ENCODE measurements at places on chromosomes 16 and 17.

GRCh38 chr17:72118335-72119076, 2.3 kb upstream of the SOX9 start:
- peak; percentile 42 for DNase-seq

GRCh38 chr17:29867643-29868181, 62.3 kb downstream of the SSH2 start:
- DNase-seq: no peak

DNA sequence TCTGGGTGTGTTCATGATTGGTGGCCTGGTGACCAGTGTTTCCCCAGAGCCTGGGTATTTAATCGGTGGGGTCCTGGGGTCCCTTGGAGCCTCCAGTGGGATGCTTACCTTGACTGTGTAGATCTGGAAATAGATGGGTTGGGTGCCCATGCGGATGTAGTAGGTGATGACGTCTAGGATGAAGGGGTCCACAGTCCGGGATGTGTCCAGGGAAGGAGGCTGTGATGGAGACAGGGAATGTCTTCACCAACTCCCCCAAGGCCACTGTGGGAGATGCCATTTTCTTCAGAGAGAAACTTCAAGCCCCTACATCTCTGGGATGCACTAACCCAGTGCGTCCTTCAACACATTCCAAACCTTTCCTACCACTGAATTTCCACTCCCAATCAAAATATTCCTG, 24.1 kb upstream of the MFSD6L start:
- DNase-seq: no peak

GRCh38 chr16:19804538-19805323, 79.9 kb downstream of the GPRC5B start:
- DNase-seq: peak; percentile 19

GRCh38 chr17:28196636-28197035, 122.4 kb upstream of the TMEM97 start:
- no peak for DNase-seq

DNA sequence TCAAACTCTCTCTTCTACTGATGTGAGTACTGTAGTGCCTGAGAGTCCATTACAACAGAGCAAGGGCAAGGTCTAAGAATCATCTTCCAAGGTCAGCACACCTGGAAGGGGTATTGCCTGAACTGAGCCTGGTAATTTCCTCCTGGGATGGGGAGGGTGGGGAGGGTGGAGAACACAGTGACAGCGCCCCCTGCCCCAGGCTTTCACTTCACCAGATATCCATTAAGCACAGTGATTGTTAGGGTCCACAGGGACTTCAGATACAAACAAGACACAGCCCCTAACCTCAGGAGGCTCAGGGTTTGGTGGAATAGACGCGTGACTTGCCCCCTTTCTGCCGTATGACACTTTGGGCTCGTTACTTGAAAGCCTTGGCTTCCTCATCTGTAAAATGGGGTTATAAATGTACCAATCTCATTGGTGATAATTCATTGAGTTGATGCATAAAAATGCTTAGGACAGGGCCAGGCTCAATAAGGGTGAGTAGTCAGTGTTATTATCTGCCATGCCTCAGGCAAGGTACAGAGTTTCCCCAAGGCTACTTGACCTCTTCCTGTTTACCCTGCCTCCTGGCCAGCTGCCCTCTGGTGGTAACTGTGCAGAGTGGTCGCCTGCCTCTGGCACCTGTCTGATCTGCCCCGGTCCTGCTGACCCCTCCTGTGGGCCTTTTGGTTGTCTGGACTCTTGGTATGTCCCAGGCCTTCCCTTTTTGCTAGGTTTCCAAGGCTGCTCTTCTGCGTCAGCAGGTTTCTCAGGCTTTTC, 13.1 kb upstream of the BRD7 start:
- DNase-seq: no peak

DNA sequence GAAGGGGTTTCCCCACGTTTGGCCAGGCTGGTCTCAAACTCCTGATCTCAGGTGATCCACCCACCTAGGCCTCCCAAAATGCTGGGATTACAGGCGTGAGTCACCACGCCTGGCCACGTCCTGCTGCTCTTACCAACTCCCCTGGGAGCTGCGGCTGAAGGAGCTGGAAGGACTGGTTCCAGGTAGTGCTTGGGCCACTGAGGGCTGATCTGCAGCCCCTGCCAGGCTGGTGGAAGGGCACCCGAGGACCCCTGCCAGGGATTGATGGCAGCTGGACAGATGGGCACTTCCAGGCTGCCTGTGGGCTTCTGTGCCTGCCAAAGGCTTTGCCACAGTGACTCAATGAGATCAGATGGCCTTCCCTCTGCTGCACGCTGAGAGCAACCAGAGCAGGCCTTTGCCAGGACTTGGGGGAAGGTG, 2.3 kb downstream of the OXLD1 start:
- DNase-seq: no peak

DNA sequence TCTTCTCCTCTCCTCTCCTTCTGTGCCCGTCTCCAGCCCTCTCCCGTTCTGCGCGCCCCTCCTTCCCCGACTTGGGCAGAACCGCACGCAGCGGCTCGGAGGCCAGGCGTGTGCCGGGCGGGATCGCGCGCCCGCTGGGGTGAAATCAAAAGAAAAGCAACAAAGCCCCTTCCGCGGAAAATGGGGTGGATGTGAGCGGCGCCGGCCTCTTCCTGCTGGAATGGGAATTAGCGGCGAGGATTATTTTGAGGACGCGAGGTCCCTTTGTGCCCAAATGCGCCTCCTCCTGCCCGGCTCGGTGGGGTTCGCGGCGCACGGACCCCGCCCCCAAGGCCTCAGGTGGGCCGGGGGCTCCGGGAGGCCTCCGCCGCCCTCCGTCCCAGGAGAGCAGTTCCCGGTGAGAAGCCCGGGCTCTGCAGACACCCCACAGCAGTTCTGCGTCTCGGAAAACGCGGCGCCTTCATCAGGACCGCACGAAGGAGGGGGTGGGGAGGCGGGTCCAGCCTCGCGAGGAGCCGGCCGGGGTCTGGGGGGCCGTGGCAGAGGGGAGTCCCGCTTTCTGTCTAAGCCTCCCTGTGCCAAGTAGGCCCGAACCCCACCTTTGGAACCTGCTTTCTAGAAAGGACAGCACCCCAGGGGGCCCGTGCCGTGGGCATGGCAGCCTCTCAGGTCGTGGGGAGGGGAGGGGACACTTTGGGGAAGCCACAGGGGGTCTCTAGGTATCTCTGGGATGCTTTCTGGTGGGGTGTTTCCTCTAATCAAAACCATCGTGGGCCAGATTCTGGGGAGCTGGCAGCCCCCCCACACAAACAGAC, 91.0 kb upstream of the CBX4 start:
- DNase-seq: no peak

Data from activated CD4-positive, alpha-beta T cell treated with anti-CD3 and anti-CD28 coated beads, Interleukin-2, Interleukin-4, amounts not matched to agents 100 ng/mL and 50 ng/mL, durations not matched to agents 16 hours and 8 hours (primary cell).